NCI-H187 treated with DMSO at 0.1 percent for 48 hours (cell line): ENCODE measurements at places on chromosomes 2 and 18.

DNA sequence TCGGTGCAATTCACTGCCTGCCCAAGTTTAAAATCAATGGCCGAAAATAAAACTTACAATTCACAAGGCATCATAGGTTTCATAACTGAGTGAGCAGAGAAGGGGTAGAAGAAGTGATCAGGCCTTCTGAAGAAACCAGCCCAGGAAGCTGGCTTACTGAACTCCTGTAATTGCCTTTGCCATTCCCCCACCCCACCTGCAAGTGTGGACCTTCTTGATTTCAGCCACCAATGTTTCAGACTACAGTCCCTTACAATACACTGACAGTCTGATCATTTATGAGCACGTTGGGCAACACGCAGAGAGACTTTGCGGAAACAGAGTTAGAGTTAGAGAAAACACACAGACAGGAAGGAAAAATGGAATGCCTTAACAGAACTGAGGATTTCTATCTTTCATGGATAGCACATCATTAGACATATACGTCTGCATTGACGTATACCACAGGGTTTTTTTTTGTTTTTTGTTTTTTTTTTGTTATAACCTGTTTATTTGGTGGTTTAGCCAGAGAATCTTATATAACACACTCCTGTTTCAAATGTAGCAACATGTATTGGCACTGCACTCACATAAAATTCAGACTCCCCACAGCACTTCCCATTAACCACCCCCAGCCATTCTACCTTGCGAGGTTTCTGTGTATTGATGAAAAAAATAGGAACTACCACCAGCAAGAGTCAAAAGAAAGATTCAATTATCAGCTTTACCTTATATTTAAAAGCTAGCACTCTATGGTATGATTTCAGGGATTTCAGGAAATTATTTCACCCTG is 126.4 kb downstream of the CACNB4 start:
- no peak for DNase-seq

GRCh38 chr18:75264926-75265597 is 54.5 kb downstream of the TSHZ1 start:
- no peak for DNase-seq

- no peak for DNase-seq
Observed at GRCh38 chr2:80113399-80113798, 191.2 kb downstream of the LRRTM1 start.

GRCh38 chr2:128455721-128456050 is 137.0 kb upstream of the HS6ST1 start:
- no peak for DNase-seq

DNA sequence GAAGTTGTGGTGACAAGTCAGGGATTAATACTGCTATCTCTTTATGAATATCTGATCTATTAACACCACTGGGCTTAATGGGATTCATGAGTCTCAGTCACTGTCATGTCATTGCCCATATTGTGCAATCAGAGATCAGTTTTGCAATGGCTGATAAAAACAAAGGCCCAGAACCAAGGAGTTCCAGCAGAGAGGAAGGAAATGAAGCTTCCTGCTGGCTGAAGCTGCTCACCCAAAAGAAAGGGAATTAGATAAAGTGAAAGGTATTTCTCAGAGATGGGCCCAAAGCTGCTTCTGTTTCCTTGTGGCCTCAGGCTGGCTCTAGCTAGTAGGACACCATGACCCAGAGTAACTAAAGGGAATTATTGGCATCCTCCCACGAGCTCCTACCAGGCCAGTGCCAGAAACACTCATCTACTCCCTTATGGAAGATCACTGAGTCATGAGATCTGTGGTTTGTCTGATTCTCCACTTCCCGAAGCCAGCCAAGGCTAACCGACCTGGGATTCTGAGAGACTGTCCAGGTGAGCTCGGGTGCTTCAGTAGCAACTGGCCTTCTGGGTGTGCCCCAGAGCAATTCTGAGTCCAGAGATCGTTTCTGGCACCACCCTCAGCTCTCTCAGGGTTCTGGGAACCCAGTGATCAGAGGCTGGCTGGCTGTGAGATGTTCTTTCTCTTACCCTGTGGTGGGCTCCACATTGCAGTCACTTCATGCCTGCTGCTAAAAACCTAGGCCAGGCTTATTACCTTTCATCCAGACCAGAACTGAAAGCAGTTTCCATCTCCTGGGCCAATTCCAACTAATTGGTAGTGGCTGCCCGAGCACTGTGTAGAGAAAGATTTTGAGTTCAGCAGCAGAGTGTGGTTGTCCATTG is 129.5 kb upstream of the PELI1 start:
- no peak for DNase-seq

DNA sequence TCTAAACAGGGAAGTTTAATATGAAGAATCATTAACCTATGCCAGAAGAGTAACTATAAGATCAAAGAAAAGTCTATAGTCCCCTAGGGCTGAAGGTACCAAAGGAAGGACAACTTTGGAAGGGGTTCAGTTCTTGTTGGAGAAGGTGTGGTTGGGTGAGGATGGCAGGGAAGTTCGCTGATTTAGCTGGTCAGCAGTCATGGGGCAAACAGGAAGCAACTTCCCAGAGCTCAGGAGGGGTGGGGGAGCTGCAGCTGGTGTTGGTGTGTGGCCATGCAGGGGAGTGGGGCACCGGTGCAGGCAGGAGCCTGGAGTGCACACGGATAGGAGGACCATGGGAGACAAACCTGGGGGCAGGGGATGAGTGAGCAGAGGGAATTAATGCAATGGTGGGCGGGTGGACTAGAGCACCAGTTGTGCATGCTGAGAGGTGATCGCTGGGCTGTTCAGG is 34.0 kb downstream of the FHOD3 start:
- no peak for DNase-seq

- DNase-seq: peak; percentile 75
Observed at GRCh38 chr2:49943944-49944778, 789.8 kb upstream of the FSHR start.

GRCh38 chr2:151632993-151633565 is 101.2 kb downstream of the NEB start:
- DNase-seq: no peak

DNA sequence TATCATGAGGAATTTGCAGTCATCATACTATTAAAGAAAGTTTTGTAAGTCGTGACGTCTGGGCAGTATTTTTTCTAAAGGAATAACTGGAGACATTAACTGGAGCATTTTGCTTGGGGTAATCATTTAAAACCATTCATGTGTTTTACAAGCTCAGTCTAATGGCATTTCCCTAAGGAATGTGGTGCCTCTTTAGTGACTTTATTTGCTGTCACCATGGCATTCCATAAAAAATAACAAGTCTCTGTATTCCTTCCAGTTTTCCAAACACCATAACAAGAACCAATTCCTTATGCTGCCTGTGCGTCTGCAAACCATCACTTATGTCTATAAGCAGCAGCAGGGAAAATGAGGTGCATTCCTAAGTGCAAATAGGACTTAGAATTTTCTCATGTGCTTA is 82.8 kb downstream of the EPB41L3 start:
- no peak for DNase-seq

GRCh38 chr2:37709111-37709510 is 37.7 kb upstream of the CDC42EP3 start:
- DNase-seq: no peak

DNA sequence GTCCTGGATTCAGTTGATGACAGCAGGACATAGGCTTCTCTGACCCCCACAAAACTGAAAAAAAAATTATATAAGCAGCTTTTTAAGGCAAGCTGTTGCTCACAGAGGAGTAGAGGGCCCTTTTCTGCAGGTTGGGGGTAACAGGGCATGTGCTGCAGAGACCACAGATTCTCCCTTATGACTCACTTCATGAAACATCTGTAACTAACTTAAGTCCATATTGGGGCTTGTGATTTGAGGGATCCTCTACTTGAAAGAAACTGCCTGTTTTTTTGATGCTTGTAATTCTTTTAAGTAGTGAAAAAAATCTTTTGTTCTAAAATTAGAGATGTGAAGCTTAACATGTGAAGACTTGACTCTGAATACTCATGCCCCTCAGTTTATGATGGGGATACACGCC is 33.4 kb downstream of the XRCC5 start:
- DNase-seq: no peak

DNA sequence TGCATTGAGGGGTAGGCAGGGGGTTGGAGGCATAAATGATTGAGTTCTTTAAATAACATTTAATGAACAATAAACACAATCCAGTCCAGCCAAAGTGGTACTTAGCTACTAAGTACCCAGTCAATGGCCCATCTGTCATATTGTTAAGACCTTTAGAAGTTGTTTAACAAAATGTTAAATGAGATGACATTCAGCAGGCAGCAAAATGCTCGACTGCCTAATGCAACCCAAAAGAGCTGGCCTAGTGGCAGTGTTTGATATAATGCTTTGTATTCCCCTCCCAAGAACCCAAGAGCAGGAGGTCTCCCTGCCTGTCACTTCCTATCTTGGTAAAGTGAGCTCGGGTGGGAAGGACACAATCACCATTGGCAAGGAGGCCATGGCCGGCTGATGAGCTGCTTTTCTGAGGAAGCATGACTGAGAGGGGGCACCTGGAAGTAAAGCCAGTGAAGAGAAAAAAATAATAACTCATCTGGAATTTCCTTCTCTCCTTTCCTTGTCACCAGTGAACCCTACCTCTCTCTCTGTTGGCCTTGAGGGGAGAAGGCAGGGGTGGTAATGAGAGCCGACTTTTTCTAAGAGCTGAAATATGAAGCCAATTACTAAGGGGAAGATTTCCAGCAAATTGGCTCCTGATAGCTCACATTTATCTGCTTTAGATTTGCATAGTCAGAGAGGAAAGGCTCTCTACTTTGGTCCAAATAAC is 140.6 kb downstream of the C1D start:
- DNase-seq: peak; percentile 56

GRCh38 chr2:52916981-52917380 is 850.6 kb upstream of the CHAC2 start:
- DNase-seq: no peak

DNA sequence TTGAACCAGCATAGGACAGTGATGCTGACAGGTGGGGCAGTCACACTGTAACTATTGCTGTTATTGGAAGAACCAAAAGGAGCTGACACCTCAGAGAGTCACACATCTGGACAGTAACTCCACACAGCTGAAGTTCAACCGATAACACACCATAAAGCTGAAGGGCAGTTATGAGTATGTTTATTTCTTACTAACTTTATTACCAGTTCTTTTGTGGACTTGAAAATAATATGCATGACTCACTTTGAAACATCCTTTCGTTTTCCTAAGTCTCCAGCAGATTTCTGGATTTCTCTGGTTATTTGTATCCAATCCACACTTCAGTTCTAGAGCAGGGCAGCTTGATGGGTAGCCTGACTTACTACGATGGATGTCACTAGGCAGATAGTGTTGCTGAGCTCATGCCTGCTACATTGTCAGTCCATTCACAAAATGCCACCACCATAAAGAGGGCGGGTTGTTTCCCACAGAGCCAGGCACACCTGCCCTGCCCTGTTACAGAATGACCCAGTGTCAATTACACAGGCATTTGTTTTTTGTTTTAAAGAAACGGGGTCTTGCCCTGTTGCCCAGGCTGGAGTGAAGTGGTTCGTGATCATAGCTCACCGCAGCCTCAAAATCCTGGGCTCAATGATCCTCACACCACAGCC is 8.4 kb upstream of the AGBL5 start:
- DNase-seq: no peak

- no peak for DNase-seq
Observed at GRCh38 chr2:189629531-189630453, 31.5 kb upstream of the ASNSD1 start.

DNA sequence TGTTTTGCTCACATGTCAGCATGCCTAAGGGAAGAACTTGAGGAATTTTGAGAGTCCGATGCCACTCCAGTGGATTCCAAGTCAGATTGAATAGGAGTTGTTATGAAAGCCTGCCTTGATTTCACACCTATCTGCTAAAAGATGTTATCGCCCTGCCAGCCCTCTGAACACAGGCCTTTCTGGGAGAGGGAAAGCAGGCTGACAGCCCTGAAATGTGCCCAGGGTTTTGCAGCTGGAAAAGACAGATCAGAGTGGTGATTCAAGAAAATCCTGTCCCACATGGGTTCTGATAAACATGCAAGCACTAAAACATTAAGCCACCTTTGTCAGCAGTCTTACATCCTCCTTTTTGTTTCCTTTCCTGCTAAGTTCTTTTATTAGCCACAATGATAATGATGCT is 1752.9 kb upstream of the CELF4 start:
- no peak for DNase-seq

- DNase-seq: no peak
Observed at GRCh38 chr2:102368461-102369109, 13.0 kb downstream of the IL18R1 start.

DNA sequence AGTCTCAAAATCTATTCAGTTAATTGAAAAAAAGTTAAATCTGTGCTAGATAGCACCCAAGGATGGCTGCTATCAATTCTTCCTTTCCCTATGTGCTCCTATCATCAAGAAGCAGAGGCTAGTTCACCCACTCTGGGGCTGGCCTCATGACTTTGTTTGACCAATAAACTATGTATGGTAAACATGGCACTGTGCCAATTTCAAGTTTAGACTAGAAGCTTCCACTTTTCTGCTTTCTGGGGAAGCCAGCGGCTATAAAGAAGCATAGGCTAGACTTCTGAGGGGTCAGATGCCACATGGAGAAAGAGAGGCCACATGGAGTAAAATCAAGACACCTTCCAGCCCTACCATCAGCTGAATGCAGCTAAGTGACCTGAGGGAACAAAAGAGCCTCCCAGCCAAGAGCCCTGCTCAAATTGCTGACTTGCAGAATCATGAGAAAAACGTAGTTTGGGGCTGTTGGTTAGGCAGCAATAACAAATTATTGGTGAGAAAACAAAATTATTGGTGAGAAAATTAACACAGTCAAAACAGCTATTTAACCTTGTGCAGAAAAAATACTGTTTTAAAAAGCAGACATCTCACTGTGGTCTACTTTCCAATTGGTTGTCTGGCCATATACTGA is 86.5 kb upstream of the SLC14A2 start:
- no peak for DNase-seq

DNA sequence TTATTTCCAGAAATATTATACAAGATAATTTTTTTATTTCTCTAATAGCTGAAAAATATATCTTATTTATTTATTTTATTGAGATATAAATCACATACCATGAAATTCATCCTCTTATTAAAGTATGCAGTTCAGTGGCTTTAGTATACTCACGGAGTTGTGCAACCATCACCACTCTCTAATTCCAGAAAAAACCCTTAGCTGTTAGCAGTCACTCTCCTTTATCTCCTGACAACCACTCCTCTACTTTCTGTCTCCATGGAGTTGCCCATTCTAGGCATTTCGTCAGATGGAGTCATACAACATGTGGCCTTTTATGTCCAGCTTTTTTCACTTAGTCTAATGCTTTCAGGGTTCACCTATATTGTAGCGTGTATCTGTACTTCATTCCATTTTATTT is 66.5 kb downstream of the TCF7L1 start:
- no peak for DNase-seq
